Neural progenitor cell (in vitro differentiated cells): ENCODE measurements at places on chromosomes 2 and 18.

DNA sequence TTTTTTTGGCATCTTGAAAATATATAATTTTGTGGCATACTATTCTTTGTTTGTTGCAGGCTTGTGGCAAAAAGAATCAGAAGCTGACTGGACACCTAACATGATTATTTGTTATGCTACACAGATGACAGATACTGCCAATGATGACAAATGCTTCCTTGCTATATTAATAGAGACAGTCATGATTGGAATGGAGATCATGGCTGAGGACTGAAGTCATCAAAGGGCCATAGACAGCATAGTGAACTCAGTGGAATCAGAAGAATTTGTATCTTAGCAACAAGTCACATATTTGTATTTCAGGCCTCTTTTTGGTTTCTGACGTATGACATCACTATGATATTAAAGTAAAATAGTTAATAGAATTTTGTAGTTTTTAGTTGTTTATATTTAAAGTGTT lies 1003.8 kb upstream of the DDX18 start:
- no peak for DNase-seq

GRCh38 chr2:42245396-42245795 lies 76.2 kb downstream of the EML4 start:
- DNase-seq: no peak

- DNase-seq: no peak
Observed at GRCh38 chr2:85734015-85734414, 19.8 kb upstream of the ATOH8 start.

GRCh38 chr2:34909992-34910705 lies 1311.0 kb upstream of the FAM98A start:
- DNase-seq: no peak

GRCh38 chr2:160252278-160252887 lies 52.3 kb upstream of the ITGB6 start:
- peak; percentile 33 for DNase-seq

- no peak for DNase-seq
Observed at GRCh38 chr2:85997017-85997970, 108.4 kb downstream of the POLR1A start.

DNA sequence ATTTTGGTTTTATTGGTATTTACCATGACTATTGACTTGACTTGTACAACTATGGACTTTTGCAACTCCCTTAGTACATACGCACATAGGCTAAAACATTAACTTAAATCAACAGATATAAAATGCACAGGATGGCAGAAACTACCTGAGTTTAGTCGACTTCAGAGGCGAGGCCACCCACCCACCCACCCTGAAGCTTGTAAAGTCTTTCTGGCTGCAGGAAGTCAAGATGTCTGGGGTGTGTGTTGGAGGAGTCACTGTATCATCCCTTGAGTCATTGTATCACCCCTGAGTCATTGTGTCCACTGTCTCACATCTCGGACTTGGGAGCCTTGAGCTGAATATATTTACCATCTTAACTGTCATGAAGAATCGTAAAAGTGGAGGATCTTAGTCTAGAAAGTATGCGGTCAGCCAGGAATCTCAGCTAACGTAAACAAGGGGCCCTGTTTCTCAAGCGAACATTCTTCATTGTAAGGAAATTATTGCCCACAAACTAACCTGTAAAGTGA lies 140.0 kb upstream of the ST6GAL2 start:
- no peak for DNase-seq

- DNase-seq: peak; percentile 68
Observed at GRCh38 chr2:165239230-165239629, at the start of gene SCN2A. TSS of gene SCN2A (plus strand) at chr2:165239414. CDS start at chr2:165295824, 56,410 bp downstream.

- no peak for DNase-seq
Observed at GRCh38 chr18:54555996-54556395, 35.0 kb upstream of the DYNAP start.

- peak; percentile 26 for DNase-seq
Observed at GRCh38 chr2:179751163-179751809, 110.1 kb downstream of the ZNF385B start.

DNA sequence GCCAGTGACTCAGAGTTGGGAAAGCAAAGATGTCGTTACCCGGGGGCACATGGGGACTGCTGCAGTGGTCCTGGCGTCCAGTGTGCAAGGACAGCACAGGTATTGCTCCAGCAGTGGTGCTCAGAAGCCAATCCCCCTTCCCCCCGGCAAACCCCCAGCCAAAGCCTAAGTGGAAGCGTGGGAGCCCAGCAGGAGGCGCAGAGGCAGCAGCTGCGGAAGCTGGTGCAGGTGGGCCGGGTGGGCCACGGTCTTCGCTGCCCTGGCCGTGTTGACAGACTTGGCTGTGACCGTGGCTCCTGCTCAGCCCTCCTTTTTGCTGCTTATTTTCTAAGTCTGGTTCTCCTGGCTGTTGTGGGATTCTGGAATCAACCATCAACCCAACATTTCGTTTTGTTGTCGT lies 369.8 kb upstream of the ST6GAL2 start:
- no peak for DNase-seq

- DNase-seq: no peak
Observed at GRCh38 chr2:54114936-54115283, 505 bp upstream of the ACYP2 start.

DNA sequence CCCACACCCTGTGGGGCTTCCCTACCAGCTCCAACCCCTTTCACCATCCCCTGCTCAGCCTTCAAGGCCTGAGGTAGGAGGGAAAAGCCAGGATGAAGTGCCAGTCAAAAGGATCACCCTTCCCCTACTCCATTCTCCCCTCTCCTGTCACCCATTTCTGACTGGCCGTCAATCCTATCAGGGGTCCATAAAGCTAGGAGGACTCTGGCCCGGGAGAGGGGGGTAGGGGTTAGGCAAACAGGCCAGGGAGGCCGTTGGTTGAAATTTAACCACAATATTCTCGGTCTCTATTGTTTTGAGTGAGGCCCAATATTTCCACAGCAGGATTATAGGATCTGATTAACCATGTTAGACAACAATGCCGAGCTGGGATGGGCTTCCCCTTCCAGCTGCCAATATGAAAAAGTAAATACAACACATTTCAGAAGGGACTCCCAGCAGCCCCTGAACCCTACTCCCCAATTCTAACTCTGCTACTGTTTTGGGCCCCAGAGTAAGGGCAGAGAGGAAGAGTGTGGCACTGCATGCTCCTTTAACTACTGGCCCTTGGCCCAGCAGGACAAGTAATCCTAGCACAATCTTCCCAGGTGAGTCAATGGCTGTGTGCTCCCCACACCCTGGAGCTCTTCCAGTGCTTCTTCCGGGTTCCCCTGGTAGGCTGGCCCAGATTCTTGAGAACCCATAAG lies 10.6 kb upstream of the IHH start:
- no peak for DNase-seq

GRCh38 chr2:60521626-60522025 lies 31.8 kb downstream of the BCL11A start:
- DNase-seq: no peak

DNA sequence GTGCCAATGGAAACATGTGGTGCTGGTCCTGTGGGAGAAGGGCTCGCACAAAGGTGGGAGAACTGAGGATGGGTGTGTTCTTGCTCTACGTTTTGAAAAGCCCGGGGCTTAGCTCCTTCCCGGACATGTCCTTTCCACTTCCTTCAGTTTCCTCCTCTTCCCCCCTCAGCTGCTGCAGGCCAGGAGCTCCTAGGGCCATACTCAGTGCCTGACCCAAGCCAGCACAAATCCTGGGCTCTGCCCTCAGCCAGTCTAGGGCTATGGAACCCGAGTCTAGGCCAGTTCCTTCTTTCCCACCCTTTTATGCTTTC lies 1.4 kb upstream of the SIX2 start:
- DNase-seq: peak; percentile 31

- DNase-seq: no peak
Observed at GRCh38 chr2:40321016-40321623, 130.8 kb downstream of the SLC8A1 start.

DNA sequence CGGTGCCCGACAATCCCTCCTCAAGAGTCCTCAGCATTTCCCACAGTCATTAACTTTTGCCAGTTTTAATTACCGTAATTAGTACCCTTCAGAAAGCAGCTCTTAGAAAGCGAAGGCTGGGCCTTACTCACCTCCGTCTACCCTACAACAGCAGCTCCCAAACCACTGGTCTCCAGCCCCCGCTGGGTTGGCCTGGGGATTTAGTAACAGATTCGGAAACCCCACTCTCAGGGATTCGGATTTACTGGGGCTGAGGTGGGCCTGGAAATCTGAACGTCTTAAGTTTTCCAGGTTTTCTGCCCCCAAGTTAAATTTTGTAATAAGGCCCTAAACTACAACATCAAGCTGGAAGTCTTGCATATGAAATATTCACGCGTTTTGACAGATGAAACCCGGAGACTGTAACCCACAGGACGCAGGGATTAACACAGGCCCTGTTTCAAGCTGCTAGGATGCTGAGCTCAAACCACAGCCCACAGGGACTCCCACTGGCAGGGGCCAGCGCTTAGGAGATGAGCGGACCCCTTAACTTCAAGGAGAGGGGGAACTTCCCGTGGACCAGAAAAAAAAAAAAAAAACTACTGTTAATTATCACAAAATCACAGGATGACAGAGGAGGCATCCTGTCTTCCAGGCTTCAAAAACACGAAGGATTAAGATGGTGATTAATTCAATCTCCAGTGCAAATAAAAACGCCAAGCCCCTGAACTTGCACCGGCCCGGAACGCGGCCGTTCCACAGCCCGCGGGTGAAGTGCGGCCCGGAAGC lies 985 bp downstream of the ILKAP start:
- peak; percentile 68 for DNase-seq

- no peak for DNase-seq
Observed at GRCh38 chr2:204483608-204484081, 61.6 kb upstream of the PARD3B start.

GRCh38 chr2:47519604-47520301 lies 116.8 kb downstream of the MSH2 start:
- DNase-seq: peak; percentile 53

DNA sequence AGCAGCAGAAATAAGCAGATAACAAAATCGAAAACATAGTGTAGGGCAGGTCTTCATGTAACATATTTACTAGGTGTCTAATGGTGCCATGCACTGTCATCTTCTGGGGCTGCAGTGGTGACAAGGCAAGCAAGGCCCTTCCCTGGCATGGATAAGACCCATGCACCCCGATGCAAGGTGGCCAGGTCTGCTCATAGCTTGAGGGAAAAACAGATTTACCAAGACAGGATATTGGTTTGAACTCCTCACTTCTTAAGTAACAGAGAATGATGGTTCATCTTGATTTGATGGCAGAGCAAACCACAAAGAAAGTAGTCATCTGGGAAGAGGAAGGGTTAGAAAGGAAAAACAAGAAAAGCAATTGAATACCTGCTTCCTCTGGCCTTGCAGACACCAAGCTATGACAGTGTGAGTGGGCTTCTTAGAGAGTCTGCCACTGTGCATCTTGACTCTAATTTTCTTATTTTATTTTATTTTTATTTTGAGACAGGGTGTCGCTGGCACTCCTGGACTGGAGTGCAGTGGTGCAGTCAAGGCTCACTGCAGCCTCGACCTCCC lies 35.8 kb upstream of the EML6 start:
- no peak for DNase-seq

- DNase-seq: no peak
Observed at GRCh38 chr2:196607073-196607472, 32.4 kb upstream of the CCDC150 start.

DNA sequence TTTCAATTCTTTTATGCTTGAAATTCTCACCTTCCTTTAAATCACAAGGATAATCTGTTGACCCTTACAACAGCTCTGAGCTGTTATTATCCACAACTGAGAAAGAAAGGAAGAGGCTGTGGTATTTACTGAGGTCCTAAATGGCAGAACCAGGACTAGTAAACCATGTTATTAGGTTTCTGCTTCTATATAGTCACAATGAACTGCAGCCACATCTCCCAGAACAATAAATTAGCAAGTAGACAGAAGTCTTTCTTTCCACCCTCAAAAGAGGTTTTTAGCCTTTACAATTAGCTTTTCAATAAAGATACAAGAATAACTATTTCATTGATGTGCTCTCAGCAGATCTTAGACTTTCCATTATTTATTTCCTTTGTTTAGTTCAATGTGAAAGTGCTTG lies 374.2 kb downstream of the NRXN1 start:
- no peak for DNase-seq

- DNase-seq: no peak
Observed at GRCh38 chr18:68439642-68440041, 275.3 kb downstream of the TMX3 start.

DNA sequence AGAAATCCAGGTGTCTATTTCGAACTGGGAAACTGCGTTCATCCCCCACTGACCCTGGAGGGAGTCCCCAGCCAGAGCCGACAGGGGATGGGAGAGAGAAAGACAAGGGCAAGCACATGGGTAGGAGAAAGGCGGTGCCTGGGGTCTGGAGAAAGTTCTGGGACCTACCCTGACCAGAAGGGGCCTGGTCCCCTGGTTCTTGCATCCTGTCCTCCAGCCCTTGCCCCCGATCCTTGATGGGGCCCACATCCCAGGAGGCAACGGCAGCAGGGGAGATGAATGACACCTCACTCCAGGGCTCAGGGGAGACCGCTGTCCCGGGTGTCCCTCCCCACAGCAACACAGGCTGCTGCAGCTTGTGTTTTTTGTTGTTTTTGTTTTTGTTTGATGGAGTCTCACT lies 4.9 kb downstream of the ADCY3 start:
- no peak for DNase-seq
